Thyroid gland (tissue), 4 donors: ENCODE measurements at places on chromosomes 16 and 17. TPM values are rescaled to one million over a fixed set of nuclear protein-coding genes. Genes with fewer than 3 reads are reported as not detected.

DNA sequence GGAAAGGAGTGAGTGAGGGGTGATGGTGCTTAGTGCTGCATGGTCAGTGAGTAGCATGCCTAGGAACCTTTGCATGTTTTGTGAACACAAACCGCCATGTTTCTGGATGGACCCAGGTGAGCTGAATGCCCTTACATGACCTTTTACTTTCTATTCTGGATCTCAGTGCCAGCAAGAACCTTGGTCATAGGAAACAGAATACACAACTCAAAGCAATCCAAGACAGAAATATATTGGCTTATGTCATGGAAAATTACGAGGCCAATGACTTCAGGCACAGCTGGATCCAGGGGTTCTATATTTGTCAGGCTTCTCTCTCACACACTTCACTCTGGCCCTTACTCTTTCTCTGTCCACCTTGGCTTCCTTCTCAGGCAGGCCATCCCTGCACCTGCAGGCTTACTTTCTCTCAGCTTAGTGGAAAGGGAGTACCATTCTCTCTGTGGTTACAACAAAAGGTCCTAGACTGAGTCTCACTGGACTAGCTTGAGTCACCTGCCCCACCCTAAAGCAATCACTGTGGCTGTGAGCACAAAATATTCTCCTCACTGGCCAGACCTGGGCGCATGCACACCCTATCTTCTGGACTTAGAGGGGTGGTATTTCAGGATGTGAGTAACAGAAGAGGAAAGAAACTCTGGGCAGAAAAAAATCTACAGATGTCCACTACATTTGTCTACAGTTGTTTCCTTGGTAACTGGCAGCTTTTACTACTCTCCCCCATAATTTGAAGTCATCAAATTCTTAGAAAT, 20.4 kb upstream of the CPNE2 start:
- no peak for DNase-seq
- H3K4me3 ChIP-seq = no peak overlapping the region
- H3K36me3 ChIP-seq = no peaks in the 10 kb centered on the region
- no peaks in the 10 kb centered on the region for H3K27me3 ChIP-seq

- no peaks in the 10 kb centered on the region for H3K36me3 ChIP-seq
- H3K4me3 ChIP-seq = no peak overlapping the region
- no peaks in the 10 kb centered on the region for H3K27me3 ChIP-seq
- peaks cover 75% of the 10 kb centered on the region for H3K4me1 ChIP-seq
- peak; percentile 30 for DNase-seq
These were observed 58.6 kb downstream of the PECAM1 start for GRCh38 chr17:64331931-64332493.

- peaks cover 10% of the 10 kb centered on the region for H3K4me1 ChIP-seq
- no peak overlapping the region for H3K27ac ChIP-seq
- H3K36me3 ChIP-seq = no peaks in the 10 kb centered on the region
- H3K27me3 ChIP-seq = no peaks in the 10 kb centered on the region
- no peak overlapping the region for H3K4me3 ChIP-seq
These were observed 14.6 kb upstream of the CIBAR2 start for GRCh38 chr16:85126705-85127378.

Gene MYO15A
- 1.3 TPM for total RNA-seq
